ENCODE measurements at places on chromosomes 3 and 15. TPM values are rescaled to one million over a fixed set of nuclear protein-coding genes. Genes with fewer than 3 reads are reported as not detected.

Gene LRTM1
- total RNA-seq: not detected

- DNase-seq: no peak
Observed at GRCh38 chr3:181912384-181912783, 200.7 kb downstream of the SOX2 start.

Gene AMIGO3
- total RNA-seq: 1.0 TPM

Gene KBTBD8
- total RNA-seq: 0.96 TPM

- no peak for DNase-seq
Observed at GRCh38 chr3:46883054-46883829, 5.7 kb downstream of the PTH1R start.

DNA sequence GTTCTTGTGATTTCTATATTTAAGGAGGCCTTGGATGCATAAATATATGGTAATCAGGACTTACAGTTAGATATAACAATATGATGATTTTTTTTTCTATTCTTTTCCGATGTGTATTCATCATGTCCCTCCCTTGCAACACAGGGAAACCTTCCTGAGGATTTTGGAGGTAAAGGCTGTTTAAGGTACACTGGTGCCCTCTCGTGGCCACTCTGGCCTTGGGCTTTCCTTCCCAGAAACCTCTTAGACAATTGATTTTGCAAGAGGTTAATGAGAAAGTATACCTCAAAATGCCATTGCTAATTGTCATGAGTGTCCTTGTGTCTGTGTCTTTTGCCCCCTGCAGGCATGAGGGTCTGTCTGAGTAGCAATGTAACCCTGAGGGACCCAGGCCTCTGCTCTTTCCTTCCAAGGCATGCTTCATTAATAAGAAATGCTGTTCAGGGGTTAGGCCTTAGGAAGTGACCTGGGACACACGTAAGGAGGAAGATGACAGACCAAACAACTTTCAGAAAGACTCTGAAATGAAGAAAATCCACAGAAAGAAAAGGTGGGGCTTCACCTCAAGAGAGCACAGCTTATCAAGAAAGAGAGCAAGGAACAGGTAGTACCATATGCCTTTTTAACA is 70.3 kb upstream of the PPP2R3A start:
- peak; percentile 75 for DNase-seq

DNA sequence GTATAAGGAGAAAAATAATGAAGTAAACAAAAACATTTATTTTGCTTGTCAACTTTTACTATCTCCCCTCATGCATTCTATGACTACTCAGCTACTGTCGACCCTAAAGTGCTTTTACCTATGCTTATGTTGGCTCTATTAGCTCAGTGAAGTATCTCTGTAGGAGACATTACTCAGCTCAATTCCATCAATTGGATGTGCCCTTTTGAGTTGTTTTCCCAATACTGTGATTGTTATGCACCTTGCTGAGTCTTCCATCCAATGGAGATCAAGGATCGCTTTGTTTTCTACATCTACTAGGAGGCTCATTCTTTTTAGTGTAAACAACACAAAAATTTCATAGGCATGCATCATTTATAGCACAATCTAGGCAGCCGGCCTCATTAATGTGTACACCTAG is 403.8 kb upstream of the ARL6 start:
- DNase-seq: no peak
